Articular chondrocyte of knee joint (primary cell): ENCODE measurements at places on chromosomes 16 and 17. TPM values are rescaled to one million over a fixed set of nuclear protein-coding genes. Genes with fewer than 3 reads are reported as not detected.

The CHST6 gene
- 0.65 and 0.78 TPM in 2 replicates for total RNA-seq

The GPR142 gene
- total RNA-seq: not detected in 2 replicates

The KRT25 gene
- total RNA-seq: not detected in 2 replicates

The GINS2 gene
- 2.9 and 5.0 TPM in 2 replicates for total RNA-seq

The SLC13A2 gene
- not detected in 2 replicates for total RNA-seq
